ENCODE measurements at places on chromosomes 5 and 9.
A peak's percentile ranks its signal among the peaks of the same experiment; 100 is the strongest.

- no peaks in the 10 kb centered on the region for H3K36me3 ChIP-seq
- H3K27ac ChIP-seq = no peak overlapping the region
- no peak overlapping the region for H3K4me3 ChIP-seq
- no peaks in the 10 kb centered on the region for H3K4me1 ChIP-seq
Observed at GRCh38 chr5:151862811-151863472, 61.7 kb downstream of the GLRA1 start.

DNA sequence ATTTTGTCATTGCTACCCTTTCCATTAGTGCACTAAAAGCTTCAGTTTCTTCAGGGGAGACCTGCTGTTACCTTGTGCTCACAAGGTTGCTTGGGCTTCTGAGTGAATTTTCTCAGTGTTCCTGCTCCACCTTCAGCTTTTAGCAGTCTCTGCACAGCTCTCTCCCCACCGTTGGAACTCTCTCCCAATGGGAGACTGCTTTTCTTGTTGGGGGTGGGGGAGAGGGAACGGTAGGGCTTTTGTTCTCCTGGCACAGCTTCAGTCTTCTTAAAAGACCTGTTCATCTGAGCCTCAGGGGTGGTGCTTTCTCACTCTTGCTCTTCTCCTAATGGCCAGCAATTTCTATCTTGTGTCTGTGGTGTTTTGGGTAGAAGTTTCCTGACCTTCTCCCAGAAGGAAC, 915.7 kb downstream of the EFNA5 start:
- no peak overlapping the region for H3K4me3 ChIP-seq
- no peaks in the 10 kb centered on the region for H3K4me1 ChIP-seq
- H3K27me3 ChIP-seq = no peaks in the 10 kb centered on the region

DNA sequence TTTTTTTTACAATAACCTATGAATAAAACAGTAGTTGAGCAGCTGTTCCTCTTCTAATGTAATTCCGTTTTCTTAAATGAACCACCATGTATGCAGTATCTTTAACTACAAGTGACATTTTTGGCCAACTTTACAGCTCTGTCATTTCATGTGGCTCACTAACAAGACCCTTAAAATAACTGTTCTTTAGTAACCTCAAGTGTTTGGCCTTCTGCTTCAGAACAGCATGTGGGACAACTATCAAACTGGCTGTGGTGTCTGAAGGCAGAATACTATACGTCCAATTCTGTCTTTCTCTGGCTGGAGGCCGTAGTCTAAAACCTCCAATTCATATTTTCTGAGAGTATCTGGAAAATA, 391.4 kb downstream of the NNT start:
- no peak for DNase-seq
- H3K4me3 ChIP-seq = no peak overlapping the region
- no peaks in the 10 kb centered on the region for H3K4me1 ChIP-seq
- H3K27ac ChIP-seq = no peak overlapping the region
- H3K36me3 ChIP-seq = no peaks in the 10 kb centered on the region

DNA sequence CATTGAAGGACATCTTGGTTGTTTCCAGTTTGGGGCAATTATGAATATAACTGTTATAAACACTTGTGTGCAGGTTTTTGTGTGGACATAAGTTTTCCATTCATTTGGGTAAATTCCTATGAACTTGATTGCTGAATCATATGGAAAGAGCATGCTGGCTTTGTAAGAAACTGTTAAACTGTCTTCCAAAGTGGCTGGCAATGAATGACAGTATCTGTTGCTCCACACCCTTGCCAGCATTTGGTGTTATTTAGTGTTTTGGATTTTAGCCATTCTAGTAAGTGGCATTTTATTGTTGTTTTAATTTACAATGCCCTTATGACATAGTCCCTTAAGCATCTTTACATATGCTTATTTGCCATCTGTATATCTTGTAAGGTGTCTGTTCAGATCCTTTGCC, 29.8 kb upstream of the UGT3A2 start:
- no peak overlapping the region for H3K27ac ChIP-seq
- no peak overlapping the region for H3K4me3 ChIP-seq
- no peak for DNase-seq
- H3K27me3 ChIP-seq = no peaks in the 10 kb centered on the region
- H3K36me3 ChIP-seq = no peaks in the 10 kb centered on the region
- no peaks in the 10 kb centered on the region for H3K4me1 ChIP-seq

GRCh38 chr5:76590027-76590426, 33.2 kb downstream of the F2RL2 start:
- H3K4me1 ChIP-seq = no peaks in the 10 kb centered on the region
- no peaks in the 10 kb centered on the region for H3K27me3 ChIP-seq
- no peak overlapping the region for H3K4me3 ChIP-seq
- no peak for DNase-seq

DNA sequence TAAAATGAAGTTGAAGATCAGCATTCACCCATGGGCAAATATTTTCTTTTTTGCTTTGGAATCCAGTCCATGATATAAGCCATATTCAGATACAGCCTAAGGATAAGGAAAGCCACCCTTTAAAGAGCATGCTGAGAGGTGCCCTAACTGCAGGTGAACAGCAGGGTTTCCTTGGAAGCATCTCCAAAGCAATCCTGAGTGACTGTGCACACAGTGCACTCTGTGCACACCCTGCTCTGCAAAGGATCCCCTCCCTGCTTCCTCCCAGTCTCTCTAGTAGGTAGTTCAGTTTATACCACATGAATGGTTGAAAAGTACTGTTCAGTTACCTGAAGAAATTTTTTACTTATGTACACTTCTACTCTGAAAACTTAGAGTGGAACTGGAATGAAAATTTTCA, 491.4 kb downstream of the RASEF start:
- no peak for DNase-seq
- no peaks in the 10 kb centered on the region for H3K4me1 ChIP-seq
- no peaks in the 10 kb centered on the region for H3K27me3 ChIP-seq

- no peak for DNase-seq
- H3K27ac ChIP-seq = peak overlapping the region; percentile 95
- H3K27me3 ChIP-seq = no peaks in the 10 kb centered on the region
Observed at GRCh38 chr5:177448244-177448950, 1.8 kb downstream of the PRR7 start.

DNA sequence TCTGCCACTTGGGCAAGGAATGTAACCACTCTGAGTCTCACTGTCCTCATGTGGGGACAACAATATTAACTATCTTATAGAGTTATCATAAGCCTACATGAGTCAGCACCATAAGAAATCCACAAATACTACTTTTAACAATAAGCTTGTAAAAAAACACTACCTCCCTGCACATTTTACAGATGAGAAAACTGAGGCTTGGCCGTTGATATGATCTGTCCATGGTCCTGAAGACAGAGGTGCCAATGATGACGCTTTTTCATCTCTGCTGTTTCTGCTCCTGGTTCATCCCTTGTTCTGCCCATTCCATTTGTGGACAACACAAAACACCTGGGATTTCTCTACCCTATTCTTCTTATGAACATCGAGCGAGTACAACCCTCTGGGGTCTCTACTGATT, 23.4 kb upstream of the STRBP start:
- DNase-seq = no peak
- H3K4me1 ChIP-seq = no peaks in the 10 kb centered on the region
- H3K27ac ChIP-seq = no peak overlapping the region
- H3K4me3 ChIP-seq = no peak overlapping the region
- H3K36me3 ChIP-seq = no peaks in the 10 kb centered on the region

GRCh38 chr5:5350101-5350500, 72.4 kb upstream of the ICE1 start:
- DNase-seq = no peak
- no peaks in the 10 kb centered on the region for H3K27me3 ChIP-seq
- no peak overlapping the region for H3K4me3 ChIP-seq

DNA sequence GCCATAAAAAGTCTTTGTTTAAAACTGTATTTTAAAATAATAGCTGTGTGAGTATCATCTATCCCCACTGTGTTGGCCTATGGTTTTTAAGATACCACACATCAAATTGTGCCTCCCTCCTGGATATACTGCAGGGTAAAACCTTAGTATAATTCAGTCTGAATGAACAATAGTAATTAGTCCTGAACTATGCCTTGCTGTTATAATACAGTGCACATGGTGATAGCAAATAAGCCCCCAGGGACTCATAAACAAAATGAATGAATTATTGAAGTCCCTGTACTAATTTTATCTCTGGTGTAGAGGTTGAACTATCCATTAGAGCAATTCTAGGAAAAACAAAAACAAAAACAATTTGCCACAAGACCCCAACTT, 142.7 kb upstream of the ADAMTSL1 start:
- H3K4me1 ChIP-seq = no peaks in the 10 kb centered on the region
- H3K36me3 ChIP-seq = no peaks in the 10 kb centered on the region
- DNase-seq = no peak
- H3K4me3 ChIP-seq = no peak overlapping the region

DNA sequence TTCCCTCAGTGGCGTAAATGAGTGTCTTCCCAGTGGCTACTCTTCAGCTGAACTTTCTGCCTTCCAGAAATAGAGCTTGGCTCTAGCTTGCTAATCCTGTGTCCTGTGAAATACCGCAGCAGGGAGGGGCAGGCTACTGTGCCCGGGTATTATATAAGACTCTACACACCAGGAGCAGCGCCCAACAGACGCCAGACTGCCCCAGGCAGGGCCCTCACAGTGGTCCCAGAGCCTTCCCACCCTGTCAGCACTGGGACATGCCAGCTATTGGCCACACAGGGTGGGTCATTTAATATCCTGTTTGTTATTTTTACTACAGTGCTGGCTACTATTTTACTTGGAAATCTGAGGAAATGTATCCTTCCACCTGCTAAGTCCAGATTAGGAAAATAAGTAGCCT, 121.0 kb downstream of the FEM1C start:
- no peak overlapping the region for H3K4me3 ChIP-seq
- H3K36me3 ChIP-seq = no peaks in the 10 kb centered on the region
- H3K27ac ChIP-seq = no peak overlapping the region
- peaks cover 53% of the 10 kb centered on the region for H3K4me1 ChIP-seq
- DNase-seq = no peak

DNA sequence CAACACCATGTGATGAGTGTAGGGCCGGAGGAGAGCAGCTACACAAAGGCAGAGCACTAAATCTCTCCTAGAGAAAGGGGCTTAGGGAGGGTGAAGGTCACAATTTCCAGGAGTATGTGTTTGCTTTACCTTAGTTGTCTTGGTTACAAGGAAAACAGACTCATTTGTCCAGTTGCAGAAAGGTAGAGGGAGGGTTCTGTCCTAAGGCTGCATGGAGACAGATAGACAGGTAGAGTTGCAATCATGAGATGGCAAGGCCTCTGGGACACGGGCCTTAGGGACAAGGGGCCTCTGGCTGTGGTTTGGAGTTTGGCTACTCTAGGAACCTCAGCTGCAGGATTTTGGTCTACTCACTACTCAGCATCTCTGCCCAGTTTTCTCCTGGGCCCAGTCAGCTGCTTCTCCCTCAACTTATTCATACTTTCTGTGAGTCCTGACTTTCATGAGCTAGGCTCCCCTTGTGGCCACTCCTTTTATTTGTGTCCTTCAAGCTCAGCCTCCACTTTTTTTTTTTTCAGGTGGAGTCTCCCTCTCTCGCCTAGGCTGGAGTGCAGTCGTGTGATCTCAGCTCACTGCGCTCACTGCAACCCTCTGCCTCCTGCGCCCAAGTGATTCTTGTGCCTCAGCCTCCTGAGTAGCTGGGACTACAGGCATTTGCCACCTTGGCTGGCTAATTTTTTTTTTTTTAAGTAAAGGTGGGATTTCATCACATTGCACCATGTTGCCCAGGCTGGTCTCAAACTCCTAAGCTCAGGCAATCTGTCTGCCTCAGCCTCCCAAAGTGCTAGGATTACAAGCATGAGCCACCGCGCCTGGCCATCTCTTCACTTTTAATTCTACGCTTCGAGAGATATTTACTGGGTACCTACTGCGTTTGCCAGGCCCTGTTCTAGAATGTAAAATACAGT, 76.6 kb downstream of the PTPDC1 start:
- H3K4me1 ChIP-seq = peaks cover 24% of the 10 kb centered on the region
- H3K27ac ChIP-seq = no peak overlapping the region
- no peak overlapping the region for H3K4me3 ChIP-seq
- no peaks in the 10 kb centered on the region for H3K36me3 ChIP-seq

DNA sequence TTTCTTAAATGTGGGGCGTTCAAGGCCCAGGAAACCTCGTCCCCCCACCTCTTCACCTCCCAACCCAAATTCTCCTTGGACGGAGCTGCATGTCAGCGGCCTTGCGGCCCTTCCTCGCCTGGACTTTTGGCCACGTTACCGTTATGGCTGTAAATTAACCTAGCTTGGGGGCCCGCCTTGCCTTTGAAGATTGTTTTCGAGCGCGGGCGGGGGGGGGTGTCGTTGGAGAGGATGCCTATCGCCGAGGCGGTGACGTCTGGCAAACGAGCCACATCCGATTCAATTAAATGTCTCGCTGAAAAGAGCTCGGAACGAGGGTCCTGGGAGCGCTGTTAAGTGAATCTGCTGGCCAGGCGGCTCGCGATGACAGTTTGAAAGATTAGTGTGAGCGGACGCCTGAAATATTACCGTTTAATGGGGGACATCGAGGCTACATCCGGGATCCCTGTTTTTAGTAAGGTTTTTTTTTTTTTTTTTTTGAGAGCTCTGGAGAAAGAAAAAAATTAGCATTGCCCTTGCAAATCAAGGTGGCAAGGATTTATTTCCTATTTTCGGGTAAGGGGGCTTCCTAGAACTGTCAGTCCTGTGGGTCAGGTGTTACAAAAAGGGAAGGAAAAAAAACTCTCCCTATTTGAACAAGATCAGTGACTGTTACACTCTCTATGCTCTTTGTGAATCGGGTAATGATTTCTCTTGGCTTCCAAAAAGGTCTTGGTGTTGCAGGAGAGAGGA, 2.3 kb upstream of the NKX2-5 start:
- no peak overlapping the region for H3K27ac ChIP-seq
- no peak for DNase-seq
- no peaks in the 10 kb centered on the region for H3K27me3 ChIP-seq
- H3K36me3 ChIP-seq = no peaks in the 10 kb centered on the region
- no peaks in the 10 kb centered on the region for H3K4me1 ChIP-seq

DNA sequence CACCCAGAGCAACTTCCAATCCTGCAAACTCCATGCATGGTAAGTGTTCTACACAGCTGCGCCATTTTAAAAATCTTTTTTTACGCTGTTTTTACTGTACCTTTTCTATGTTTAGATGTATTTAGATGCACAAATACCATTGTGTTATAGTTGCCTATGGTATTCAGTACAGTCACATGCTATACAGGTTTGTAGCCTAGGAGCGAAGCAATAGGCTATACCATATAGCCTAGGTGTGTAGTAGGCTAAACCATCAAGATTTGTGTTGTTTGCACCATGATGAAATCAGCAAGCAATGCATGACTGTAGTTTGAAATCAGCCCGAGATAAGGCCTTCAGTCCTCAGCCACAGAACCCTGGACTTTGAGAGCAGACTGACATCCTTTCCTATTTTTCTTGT, 101.2 kb downstream of the LIX1 start:
- H3K4me3 ChIP-seq = no peak overlapping the region
- DNase-seq = no peak
- no peaks in the 10 kb centered on the region for H3K4me1 ChIP-seq
- no peak overlapping the region for H3K27ac ChIP-seq

All from HCT116 (cell line).